ENCODE measurements at places on chromosomes 16 and 17.
A peak's percentile ranks its signal among the peaks of the same experiment; 100 is the strongest.

DNA sequence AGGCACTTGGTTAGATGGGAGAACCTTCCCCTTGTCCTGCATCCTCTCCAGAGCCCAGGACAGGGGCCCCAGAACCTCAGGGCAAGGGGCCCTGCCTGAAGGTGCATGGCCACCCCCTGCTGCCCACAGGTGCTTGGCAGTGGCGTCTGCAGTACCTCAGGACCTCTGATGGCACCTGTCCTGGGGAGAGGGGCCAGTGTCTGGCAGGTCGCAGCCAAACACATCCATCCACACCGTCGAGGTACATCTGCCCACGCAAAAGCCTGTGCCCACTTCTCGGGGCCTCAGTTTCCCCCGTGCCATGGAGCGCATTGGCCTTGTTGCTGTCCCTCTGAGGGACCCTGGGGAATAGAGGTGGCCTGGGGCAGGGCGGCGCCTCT is 9.3 kb downstream of the MAP2K3 start:
- DNase-seq: no peak

DNA sequence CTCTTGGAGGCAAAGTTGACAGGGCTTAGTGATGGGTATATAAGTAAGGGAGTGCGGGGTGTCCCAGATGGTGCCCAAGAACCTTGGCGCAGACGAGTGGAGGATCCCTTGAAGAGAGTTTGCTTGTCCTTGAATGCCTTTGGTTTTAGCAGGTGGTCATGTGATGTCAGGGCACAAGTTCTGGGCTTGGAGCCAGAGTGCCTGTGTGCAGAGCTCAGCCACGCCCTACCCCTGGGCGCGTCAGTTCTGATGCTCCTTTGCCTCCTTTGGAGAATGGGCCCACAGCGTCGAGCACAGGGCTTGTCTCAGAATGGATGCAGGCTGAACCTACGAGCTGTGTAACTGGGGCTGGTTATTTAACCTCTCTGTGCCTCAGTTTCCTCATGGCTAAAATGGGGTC is 412.2 kb upstream of the EEF2KMT start:
- no peak for DNase-seq

GRCh38 chr16:50040018-50040417 is 15.0 kb downstream of the CNEP1R1 start:
- DNase-seq: no peak

GRCh38 chr17:63932721-63933120 is 590 bp upstream of the CD79B start:
- no peak for DNase-seq

DNA sequence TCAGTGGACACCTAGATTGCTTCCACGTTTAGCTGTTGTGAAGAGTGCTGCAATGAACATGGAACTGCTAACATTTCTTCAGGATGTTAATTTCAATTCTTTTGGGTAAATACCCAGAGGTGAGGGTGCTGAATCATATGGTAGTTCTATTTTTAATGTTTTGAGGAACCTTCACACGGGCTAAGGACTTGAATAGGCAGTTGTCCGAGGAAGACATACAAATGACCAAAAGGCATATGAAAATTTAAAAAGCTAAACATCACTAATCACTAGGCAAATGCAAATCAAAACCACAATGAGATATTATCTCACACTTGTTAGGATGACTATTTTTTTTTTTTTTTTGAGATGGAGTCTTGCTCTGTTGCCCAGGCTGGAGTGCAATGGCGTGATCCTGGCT is 173.3 kb downstream of the PRKCB start:
- DNase-seq: no peak

DNA sequence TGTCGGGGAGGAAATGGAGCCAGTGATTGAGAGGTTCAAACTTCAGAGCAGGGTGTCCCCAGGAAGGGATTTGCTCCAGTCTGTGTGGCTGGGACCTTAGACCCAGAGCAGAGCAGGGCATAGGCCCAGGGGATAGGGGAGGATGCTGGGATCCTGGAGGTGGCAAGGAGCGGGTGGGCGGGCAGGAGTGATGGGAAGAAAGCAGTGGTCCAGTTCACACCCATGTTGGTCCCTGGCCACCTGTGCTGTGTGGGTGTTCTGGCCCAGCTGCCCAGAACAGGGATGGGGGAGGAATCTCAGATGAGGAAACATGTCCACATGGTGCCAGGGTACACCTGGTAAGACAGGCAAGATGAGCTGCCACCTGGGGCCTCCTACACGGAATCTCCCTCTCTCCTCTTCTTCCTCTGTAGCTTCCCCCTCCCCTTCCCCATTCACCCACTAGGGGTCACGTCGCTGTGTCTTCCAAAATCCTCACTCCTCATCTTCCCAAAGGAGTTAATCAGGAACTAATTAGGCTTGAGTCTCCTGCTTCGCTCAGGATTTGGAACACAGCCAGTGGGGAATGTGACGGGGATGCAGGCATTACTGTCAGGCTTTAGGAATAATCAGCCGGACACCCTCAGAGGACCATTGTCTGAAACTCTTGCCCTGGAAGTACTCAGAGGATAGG is 2.3 kb downstream of the BEAN1 start:
- DNase-seq: no peak

GRCh38 chr16:19118938-19119431 is 5.2 kb downstream of the ITPRIPL2 start:
- no peak for DNase-seq

DNA sequence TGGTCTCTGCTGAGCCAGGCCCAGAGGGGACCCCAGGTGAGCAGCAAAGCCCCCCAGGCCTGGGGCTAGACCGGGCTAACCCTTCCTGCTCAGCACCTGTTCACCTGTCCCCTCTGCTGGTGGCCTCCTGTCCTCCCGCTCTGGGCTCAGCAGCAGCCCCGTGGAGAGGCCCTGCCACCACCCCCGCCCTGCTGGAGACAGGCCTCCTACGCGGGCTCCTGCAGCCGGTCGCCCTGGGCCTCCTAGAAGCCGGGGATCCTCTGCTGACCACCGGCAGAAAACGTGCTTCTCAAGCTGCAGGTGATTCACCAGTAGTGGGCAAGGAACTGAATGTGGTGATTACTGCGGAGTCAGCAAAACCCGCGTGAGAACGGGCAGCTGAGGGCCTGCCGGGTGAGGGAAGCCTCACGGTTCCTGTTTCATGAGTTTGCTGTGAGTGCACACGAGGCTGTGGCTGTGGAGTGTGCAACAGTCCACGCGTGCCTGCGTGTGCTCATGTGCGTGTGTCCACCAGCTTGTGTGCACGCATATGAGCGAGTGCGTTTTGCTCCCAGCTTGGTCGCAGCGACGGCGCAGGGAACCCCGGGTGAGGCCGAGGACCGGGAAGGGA is 792 bp downstream of the SECTM1 start:
- DNase-seq: no peak

- no peak for DNase-seq
These were observed 936 bp upstream of the RASL10B start for GRCh38 chr17:35730400-35731005.

- DNase-seq: no peak
These were observed 62.0 kb upstream of the NUDT7 start for GRCh38 chr16:77660311-77660710.

DNA sequence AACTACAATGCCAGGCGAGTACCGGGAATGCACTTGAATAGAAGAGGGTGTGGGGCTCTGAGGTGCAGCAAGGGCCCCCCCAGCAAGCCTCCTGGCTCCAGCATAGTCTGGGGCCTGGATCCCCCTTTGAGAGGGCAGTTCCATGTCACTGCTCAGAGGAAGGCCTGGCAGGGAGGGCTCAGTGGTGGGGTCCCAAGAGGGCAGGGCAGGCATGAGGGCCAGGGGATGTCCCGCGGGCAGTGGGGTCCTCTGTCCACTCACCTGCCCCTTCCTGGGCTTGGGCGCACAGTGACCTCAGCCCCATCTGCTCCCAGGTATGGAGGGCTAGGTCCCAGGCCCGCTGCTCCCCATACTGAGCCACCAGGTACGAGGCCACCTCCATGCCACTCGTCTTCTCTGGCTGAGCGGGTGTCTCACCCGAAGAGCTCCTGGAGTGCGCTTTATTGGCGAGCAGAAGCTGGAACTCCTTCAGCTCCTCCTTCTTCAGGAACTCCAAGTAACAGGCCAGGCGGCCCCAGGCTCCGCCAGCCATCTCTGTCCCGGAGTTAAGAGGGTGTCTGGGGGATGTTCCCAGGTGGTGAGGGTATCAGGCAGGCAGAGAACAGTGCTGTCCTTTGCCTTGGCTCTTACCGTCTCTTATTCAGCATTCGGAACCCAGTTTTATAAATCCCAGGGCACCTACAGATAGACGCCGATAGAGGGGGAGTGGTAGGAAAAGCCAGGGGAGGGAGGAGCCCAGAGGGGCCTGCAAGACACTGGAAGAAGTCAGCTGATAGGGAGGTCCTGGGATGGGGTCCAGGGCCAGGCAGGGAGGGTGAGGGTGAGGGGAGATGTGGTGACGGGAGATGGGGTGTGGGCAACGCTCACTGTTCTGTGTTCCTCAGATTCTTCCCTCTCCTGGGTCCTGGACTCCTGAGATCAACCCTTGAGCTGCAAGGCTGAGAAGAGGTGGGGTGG is 605 bp downstream of the NLRP1 start:
- DNase-seq: no peak

DNA sequence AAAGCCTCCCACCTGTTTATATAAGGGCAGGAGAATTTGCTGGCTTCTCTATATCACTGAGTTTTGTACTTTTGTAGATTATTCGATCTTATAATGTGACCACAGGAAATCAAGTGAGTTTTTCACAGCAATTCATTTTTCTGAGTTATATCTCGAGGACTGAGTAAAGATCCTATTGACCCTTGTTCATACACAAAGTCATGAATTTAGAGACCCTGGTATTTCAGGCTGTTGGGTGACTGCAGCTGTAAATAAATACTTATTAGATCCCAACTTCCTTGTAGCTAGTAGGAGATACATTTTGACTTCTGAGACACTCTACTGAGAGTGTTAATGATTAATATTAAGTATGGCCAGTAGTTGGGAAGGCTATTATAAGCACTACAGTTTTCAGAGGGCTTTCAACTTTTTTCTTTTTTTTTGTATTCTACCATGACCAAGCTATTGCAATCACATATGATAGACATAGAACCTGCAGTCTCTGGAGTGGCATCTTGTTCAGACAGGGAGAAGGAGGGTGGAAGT is 3.2 kb upstream of the KRT20 start:
- no peak for DNase-seq

- peak; percentile 76 for DNase-seq
These were observed 311 bp upstream of the KDM8 start for GRCh38 chr16:27202923-27203506.

DNA sequence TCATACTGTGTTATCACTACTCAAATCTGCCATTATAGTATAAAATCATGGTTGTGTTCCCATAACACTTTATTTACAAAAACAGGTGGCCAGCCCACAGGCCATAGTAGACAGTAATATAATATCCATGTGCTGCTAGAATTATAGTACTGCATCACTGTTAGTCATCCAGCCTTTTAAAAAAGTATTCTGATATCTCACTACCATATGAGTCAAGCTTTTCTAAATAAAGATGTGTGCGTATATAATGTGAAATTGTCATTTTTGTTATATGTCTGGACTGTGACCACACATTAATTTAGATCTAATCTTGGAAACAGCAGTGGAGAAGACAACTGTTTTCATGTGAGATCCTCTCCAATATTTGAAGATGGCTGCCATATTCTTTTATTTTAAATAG is 1049.1 kb upstream of the GOT2 start:
- no peak for DNase-seq

- no peak for DNase-seq
These were observed 85.4 kb downstream of the IRF8 start for GRCh38 chr16:85984231-85984880.

- no peak for DNase-seq
These were observed 138.2 kb downstream of the ZNF423 start for GRCh38 chr16:49717689-49718088.

GRCh38 chr17:27651411-27652345 is 20.7 kb downstream of the LGALS9 start:
- peak; percentile 45 for DNase-seq

- DNase-seq: no peak
These were observed 12.6 kb downstream of the MAP2K3 start for GRCh38 chr17:21297026-21297520.

Measured in stimulated activated CD8-positive, alpha-beta memory T cell treated with anti-CD3 and anti-CD28 coated beads, Interleukin-7, amount 100 ng/mL, for 48 hours (primary cell).